ENCODE measurements at places on chromosomes 2 and 18.

GRCh38 chr18:38718365-38718901, 1152.8 kb upstream of the CELF4 start:
- no peak for DNase-seq

DNA sequence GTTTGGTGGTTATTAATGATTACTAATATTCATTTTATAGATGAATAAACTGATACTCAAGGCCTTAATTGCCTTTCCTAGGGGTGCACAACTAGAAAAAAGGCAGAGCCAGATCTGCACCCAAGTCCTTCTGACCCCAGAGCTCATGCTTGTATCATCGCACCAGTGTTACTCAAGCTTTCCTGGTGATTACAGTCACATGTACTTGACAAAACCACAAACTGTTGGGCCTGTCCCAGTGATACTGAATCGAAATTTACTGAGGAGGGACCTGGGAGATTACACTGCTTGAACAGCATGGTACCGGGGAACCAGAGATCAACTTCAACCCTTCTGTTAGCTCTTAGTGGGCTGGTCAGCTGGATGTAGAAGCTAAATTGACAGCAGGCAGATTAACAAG, 33.7 kb downstream of the FASTKD2 start:
- DNase-seq = no peak

DNA sequence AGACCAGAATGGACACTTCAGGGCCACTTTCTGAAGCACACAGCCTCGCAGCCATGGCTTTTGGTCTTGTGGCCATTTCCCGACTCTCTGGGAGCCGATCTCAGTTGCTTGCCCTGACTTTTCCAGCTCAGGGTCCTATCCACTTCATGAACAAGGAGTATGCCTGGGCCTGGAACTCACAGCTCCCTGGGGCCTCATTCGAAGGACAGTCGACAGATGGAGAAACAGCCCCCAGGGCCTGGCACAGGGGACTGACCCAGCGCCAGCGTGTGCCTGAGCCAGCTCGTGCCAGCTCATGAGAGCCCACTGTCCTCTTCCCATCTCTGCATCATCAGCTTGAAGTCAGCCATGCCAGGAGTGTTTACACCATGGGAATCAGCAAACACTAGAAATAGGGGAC, 134.6 kb upstream of the GPC1 start:
- DNase-seq = no peak

DNA sequence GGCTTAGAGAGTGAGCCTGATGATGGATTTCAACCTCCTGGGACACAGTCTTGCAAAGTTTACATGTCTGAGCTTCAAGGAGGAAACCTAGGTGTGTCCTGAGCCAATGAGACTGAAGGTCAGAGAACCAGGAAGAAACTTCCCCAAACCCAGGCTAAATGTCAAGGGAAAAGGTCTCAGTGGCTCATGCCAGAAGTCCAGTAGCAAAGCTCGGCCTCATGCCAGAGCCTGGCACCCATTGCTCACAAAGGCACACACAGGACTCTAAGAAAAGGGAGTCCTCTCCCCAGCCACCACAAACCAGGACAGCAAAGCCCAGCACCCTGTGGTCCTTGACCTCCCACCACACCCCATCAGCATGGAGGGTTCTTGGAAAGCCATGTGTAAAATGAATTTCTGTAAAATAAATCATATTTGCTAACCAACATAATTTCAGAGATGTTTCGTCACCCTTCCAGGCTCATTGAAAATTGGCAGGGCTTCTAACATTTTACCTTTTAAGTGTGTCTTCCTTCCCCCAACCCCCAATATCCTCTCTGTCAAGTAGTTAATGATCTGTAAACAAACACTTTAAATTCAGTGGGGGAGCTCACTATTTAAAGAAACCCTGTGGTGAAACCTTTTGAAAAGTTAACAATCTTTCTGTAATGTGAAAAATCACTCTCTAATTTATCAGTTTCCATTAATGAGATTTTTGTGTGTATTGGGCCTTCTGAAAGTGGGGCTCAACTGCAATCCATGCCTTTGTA, 77.1 kb downstream of the BCL11A start:
- no peak for DNase-seq

GRCh38 chr2:127179766-127180165, 40.3 kb downstream of the CYP27C1 start:
- no peak for DNase-seq

- DNase-seq = peak; percentile 4
Observed at GRCh38 chr2:82317012-82317411, 2012.5 kb upstream of the LRRTM1 start.

- no peak for DNase-seq
Observed at GRCh38 chr2:192398236-192398635, 203.5 kb upstream of the TMEFF2 start.

DNA sequence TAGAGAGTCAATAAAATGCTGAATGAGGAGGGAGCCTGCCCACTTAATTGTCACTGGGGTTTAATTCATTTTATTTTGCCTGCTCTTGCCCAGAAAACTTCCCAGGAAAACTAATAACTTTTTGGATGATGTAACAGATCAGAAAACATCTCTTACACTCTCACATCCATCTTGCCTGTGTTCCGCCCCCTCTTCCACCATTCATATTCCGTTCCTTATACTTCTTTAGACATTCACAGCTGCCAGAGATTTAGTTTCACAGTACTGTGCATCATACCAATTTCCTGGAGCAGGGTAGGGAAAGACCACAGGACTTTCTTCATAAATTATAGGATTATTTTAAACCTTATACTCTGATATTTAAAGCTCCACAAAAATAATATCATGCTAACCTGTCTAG, 776.1 kb upstream of the SOX11 start:
- no peak for DNase-seq

DNA sequence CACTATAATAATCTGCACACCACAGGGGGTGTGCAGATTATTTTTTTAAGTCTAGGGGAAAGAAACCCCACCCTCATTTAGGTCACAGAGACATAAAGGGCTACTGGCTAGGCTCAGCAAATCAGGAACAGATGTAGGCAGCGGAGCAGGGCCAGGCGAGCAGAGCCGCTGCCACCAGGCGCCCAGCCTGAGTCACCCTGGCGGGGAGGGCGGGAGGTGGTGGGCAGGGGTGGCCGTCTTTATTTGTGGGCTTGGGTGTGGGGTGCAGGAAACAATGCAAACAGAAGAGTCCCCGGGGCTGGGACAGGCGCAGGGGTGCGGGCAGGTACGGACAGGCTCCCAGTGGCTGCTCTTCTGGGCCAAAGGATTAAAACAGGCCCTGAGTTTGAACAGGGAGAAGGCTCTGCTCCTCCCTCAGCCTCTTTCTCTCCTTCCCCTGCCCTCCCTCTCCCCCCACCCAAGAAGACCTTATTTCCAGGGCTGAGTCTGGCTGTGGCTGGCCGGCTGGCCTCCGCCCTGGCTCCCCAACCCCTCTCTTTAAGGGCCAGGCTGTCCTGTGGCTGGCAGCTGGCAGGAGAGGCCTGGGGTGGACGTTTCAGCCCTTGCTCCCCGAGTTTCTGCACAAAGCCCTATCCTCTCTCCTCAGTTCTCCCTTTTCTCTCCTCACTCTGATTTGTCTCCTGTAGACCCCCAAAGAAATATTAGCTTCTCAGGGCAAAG, 142.9 kb upstream of the SMAD2 start:
- peak; percentile 27 for DNase-seq

DNA sequence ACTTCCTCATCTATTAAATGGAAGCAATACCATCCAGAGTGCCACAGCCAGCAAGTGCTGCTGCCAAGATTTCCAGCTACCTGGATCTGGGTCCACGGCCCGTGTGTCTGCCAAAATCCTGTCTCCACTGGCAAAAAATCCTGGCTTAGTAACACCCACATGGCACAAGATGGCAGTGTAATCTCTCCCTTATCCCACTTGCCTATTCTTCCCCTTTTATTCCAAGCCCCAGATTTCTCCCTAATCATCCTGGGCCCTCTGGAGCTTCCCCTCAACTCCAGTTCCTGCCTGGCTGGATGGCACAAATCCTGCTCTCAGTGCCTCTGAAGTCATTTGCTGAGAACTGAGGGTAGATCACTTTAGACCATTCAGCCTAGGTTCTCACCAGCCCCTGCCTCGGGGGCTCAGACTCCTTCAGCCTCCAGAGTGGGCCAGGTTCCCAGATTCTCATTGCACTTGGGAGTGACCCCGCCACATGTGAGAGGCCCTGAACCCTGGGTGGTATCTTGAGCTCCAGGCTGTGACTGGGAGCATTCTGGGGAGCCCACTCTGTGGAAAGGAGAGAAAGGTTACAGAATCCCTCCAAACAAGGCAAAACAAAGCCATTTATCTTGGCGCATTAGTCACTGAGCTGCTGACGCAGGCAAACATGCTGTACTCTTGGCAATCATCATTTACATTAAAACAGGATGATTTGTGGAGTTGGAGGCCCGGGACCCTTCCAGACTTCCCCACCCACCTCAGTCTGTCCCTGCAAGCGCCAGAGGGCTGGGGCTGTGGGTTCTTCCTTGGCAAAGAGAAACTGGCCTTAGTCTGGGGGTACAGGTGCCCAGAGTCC, 325.8 kb downstream of the DYSF start:
- no peak for DNase-seq

DNA sequence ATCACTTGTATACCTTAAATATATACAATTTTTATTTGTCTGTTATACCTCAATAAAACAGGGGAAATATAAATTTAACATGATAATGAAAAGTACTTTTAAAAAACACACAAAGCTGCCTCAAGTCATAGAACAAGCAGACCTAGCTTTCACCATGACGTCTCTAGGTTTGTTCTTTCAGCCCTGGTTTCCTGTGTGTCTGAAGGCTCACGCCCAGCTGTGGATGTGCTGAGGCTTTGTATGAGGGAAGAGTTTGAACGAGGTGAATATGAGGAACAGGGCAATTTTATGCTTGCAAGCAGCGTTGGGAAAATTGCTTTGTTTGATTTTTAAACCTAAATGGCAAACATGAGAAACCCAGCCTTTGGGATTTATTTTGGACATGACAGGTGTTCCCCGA, 15.3 kb downstream of the SH3RF3 start:
- no peak for DNase-seq

DNA sequence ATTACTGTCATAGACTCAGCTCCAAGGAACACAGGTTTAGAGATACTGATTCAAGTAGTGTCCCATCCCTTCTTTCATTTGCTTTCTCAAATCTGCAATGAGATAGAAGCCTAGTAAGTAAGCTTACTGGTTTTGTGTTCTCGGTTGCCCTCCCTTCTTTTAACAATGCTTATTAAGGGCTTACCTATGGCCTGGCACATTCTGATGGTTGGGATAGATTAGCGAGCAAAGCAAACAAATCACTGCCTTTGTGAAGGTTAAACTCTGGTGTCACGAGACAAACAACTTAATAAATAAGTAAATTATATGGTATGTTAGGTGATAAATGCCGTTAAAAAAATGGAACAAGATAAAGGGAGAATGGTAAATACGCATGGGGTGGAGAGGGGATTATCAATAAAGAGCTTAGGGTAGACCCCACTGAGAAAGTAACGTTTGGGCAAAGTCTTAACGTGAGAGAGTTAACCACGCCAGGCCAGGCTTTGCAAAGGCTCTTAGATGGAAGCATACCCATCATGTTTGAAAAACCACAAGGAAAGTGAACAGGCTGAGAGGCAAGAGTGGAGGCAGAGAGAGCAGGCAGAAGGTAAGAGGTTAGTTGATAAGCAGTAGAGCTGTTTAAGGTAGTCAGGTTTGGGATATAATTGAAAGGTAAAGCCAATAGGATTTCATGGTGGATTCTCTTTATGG, 31.0 kb downstream of the EIF2AK3 start:
- DNase-seq = no peak

- DNase-seq = no peak
Observed at GRCh38 chr2:45889620-45890370, 238.3 kb downstream of the PRKCE start.

- DNase-seq = peak; percentile 43
Observed at GRCh38 chr18:55856229-55856628, 268.2 kb upstream of the TCF4 start.

GRCh38 chr2:27587025-27587424, 4.2 kb downstream of the ZNF512 start:
- DNase-seq = no peak

DNA sequence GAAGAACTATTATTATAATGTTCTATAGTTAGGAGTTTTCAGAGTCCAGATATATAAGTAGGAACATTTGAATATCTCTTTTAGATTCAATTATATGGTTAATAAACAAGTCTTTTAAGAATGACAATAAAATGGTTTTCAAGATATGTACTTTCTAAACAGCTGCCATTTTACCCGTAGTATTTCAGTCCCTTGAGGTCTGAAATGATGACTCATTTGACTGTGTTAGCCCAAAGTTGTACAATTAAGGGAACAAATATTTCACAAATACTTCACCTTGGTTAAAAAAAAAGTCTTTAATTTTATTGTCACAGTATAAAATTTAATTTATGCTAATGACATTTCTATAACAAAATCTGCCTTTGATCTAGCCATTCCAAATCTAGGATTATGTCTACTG, 91.6 kb upstream of the TANK start:
- DNase-seq = no peak

- DNase-seq = peak; percentile 72
Observed at GRCh38 chr2:120765678-120766469, 30.2 kb downstream of the GLI2 start.

DNA sequence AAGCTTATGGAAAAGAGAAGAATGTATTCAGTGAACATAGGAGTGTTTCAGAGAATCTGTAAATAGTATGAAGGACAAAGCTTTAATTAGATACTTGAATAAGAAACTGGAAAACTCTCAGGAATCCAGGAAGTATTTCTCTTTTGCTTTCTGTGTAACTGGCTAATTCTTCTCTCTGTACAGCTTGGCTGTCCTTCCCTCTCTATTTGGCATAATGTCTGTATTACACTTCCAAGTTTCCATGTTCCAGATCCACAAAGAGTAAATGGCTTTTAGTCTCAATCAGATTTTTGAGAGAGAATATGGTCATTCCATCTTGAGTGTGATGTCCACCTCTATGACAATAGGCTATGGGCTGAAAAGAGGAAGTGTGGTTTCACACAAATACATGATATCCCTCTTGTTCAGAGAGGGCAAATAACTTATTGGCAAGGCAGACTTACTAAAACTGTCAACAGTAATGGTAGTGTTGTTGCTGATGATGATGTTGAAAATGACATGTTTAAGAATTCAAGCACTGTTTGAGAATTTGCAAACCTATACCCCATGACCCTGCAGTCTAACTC, 129.2 kb upstream of the ERBB4 start:
- no peak for DNase-seq

GRCh38 chr2:64606479-64607363, 47.0 kb downstream of the SERTAD2 start:
- peak; percentile 54 for DNase-seq

DNA sequence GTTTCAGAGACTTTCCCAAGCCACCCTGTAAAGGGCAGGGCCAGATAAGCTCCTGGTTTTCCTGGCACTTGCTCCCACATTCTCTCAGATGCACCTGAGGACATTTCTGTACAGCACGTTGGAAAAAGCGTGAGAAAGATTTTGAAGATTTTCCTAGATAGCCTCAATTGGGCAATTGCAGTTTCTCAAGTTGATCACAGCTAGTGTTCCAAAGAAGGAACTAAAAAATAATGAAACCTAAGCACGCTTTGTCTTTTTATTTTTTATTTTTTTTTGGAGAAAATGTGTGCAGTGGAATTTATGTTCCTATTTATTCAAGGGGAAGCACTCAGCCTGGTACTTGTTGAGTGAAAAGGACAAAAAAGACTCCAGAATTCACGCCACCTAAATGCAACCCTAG, 429.1 kb downstream of the RNF144A start:
- DNase-seq = no peak

- no peak for DNase-seq
Observed at GRCh38 chr2:60365556-60365955, 187.9 kb downstream of the BCL11A start.
